ENCODE measurements at places on chromosomes 11 and 22.

GRCh38 chr11:7592711-7593110 is 78.9 kb downstream of the PPFIBP2 start:
- peak; percentile 24 for DNase-seq

- no peak for DNase-seq
Measured at GRCh38 chr11:104759464-104759863, 138.8 kb downstream of the CASP12 start.

DNA sequence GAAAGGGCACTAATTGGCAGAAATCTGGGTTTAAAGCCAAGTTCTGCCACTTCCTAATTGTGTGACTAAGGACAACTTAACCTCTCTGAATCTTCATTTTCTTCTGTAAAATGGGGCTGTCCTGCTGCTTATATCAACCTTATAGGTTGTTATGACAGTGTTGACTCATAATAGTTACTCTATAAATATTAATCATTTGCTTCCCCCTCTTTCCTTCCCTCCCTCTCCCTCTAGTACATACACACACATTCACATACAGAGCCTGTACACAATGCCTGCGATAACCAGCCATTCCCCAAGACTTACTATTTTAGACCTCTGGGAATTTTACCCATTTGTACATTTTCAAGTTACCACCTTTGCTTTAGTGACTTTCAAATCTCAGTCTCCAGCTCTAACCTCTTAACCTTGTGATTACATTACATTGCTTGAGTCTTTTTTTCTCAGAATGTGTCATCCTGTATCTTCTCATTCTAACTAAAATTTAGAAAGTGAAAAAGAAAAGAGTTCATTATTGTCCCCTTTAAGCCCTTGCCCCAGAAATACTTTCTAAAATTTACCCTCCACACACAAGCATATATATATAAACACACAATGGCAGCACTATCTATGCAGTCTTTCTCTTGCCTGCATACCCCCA is 31.9 kb downstream of the GDPD4 start:
- DNase-seq = no peak

DNA sequence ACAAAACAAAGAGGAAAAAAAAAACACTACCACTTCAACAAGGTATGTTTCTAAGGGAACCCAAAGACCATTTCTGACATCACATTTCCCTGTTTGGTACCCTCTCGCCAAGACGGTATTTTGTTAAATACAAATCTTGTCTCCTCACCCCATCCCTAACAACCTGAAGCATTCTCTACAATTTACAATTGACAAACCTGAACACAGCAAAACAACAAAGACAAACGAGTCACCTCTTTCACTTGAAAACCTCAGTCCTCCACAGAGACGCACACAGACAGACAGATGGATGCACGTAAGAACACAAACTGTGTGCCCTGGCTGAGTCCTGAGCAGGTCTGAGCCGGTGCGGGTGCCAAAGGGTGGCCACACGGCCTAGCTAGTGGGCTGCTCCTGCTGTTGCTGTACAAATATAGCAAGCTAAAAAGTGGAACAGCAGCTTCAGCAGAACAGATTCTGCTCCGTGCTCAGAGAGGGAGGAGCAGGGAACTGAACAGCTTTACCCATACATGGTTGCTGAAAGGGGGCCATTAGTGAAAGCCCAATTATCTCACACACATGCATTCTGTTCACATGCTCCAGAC is 28.5 kb downstream of the CELF1 start:
- DNase-seq = no peak

- no peak for DNase-seq
Measured at GRCh38 chr11:8097062-8097461, 16.1 kb downstream of the TUB start.

GRCh38 chr22:47533961-47534803 is 771.7 kb downstream of the TBC1D22A start:
- no peak for DNase-seq

DNA sequence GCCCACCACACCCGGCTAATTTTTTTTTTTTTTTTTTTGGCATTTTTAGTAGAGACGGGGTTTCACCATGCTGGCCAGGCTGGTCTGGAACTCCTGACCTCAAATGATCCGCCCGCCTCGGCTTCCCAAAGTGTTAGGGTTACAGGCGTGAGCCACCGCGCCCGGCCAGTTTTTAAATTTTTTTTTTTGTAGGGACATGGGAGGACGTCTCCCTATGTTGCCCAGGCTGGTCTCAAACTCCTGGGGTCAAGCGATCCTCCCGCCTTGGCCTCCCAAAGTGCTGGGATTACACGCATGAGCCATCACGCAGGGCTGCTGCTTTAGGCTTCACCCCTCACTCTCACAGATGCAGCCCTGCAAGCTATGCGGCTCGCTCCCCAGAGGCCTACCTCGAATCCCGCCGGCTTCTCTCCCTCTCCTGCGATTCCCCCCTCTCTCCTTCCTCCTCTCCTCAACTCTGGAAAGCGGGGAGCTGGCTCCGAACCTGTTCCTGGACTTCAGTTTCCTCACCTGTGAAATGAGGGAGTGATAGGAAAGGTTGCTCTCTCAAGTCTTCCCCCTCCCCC is 926 bp downstream of the CCDC157 start:
- DNase-seq = no peak

- no peak for DNase-seq
Measured at GRCh38 chr11:83713708-83714107, 427.5 kb upstream of the CCDC90B start.

- DNase-seq = no peak
Measured at GRCh38 chr11:73284106-73284505, 12.0 kb downstream of the P2RY6 start.

- peak; percentile 57 for DNase-seq
Measured at GRCh38 chr11:76918941-76919386, 58.2 kb downstream of the ACER3 start.

- no peak for DNase-seq
Measured at GRCh38 chr11:104782377-104782754, 115.9 kb downstream of the CASP12 start.

- DNase-seq = no peak
Measured at GRCh38 chr11:72396041-72396440, 38.3 kb downstream of the CLPB start.

- DNase-seq = peak; percentile 52
Measured at GRCh38 chr11:57499413-57499982, 16.0 kb downstream of the SLC43A1 start.

DNA sequence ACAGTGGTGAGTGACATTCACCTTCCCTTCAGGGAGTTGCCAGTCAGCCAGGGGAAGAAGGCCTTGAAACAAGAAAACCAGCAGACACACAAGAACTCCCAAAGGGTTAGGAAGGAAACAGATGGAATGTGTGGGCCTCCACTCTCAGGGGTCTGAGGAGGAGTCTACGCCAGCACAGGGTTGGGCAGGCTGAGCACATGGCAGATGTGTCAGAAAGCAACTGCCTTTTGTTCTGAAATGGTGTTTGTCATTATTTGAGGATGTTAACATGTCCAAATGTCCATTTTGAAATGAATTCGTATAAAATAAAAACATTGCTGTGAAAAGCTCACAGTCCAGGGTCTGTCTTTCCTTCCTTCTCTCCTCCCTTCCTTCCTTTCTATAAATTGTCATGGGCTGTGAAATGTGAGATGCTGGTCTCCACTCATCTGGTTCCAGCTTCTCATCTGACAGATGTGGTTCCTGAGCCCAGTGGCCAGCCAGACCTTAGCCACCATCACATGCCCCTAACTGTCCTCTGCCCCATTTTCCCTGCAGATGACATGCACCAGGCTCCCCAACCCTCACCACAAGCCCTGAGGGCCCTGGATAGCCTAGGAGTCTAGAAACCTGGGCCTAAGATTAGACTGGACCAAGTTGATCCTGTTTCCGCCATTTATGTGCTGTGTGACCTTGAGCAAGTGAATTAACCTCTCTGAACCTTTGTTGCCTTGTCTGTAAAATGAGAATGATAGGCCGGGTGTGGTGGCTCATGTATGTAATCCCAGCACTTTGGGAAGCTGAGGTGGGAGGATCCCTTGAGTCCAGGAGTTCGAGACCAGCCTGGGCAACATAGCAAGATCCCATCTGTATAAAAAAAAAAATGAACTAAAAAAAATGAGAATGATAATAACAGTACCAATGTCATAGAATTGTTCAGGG is 56.2 kb upstream of the CRYBB3 start:
- no peak for DNase-seq

DNA sequence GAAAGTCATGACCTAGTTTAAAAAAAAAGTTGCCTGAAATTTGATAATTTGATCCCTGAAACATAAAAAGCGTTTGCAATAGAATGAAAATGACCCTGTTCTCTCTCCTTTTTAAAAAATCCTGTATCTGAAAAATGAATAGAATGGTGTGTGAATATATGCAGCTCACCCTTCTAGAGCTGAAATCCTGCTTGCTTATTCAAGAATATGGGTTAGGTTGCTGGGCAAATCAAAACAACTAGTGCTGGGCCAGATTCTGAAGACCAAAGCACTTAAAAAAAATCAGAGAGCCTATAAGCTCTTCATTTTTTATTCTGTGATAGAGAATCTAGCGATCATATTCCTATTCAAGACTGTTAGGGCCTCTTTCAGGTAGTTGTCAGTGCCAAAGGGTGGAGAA is 131.6 kb downstream of the MPPED2 start:
- DNase-seq = no peak

DNA sequence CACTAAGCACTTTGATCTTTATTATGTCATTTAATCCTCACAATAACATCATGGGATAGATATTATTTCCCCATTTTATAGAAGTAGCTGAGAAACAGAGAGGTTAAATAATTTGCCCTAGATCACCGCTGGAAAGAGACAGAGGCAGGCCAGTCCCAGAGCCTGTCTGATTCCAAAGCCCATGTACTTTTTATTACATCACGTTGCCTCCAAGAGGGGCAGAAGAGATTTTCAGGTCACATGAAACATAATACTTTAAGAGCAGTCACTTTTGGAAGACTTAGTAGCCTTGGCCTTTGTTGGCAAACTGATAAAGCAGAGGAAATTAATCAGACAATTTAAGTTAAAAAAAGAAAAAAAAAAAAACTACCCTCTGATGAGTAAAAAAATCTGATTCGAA is 200.2 kb upstream of the ARHGAP20 start:
- DNase-seq = no peak

GRCh38 chr11:103959279-103959942 is 77.0 kb upstream of the DDI1 start:
- DNase-seq = peak; percentile 79

- no peak for DNase-seq
Measured at GRCh38 chr11:73248526-73249185, 23.5 kb upstream of the P2RY6 start.

DNA sequence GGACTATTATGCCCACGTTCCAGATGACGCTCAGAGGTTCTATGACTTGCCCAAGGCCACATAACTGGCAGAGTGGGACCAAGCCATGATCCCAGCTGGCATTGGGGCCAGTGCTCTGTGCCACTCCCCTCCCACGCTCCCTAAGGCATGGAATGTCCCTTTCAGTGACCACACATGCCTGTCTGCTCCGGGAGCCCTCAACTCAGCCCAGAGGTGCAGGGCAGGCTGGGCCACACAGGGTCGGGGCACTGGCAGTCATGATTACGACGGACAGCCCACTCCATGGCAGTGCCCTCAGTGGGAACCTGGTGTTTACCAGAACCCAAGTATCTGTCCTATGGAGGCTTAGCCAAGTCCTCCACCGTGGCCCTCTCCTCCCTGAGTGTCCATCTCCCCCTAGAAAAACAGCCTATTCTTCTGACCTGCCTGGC is 10.0 kb downstream of the RHBDD3 start:
- DNase-seq = no peak

GRCh38 chr11:2383852-2384804 is 7.0 kb downstream of the CD81 start:
- DNase-seq = peak; percentile 84

DNA sequence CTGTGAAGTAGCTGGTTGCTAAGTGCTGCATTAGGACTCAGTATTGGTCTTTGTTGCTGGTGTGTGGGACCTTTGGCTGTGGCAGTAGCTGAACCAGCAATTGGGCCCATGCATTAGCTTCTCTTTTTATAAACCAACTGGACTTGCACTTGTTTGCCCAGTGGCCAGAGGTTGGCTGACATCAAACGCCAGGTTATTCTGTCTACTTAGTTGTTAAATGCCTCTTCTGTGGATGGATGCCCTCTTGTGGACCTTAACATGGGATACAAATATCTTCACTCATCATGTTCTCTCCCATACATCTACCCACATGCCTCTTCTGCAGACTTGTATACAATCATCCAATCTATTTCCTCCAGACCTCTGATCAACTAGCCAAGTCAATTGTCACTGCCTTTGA is 26.4 kb upstream of the ARHGAP20 start:
- DNase-seq = no peak

GRCh38 chr11:73413256-73413655 is 37.1 kb downstream of the RELT start:
- no peak for DNase-seq

- no peak for DNase-seq
Measured at GRCh38 chr11:72468289-72468688, 34.0 kb upstream of the CLPB start.

DNA sequence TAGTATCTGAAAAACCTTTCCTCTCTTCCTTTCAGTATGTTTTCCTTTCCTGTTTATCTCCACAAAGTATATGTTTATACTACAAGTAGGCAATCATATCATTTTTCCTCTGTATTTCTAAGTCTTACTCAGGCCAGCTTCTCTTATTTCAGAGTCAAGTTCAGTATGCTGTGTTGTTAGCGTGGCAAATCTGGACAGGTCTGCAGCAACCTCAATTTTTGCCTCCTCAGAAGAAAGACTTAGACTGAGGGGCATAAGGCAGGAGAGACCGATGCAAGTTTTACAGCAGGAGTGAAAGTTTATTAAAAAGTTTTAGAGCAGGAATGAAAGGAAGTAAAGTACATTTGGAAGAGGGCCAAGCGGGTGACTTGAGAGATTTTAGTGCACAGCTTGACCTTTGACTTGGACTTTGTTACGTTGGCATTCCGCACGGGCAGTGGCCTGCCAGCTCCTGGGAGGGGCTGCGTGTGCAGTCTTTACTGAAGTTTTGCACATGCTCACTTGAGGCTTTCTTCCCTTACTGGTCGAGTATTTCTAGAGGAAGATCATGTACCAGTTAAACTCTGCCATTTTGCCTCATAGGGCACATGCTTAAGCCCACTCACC is 343.2 kb downstream of the NTM start:
- no peak for DNase-seq

DNA sequence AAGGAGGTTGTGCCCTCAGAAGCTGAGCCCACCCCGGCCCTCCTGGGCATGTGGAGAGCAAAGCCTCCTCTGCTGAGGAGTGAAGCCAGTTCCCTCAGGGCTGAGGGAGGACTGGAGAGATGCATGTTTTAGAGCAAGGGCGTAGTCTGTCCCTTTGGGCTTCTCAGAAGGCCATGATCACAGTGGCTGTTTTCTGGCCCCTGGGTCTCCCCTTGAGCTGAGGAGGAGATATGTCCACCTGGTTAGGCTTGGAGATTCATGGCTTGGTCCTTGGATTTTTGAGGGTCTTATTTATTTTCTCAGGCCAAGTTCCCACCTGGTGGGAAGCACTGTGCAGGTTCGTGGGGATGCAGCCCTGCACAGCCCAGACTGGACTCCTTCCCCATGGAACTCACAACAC is 46.5 kb upstream of the THY1 start:
- no peak for DNase-seq

All from GM12865 (cell line).